NCI-H1105 (cell line): ENCODE measurements at places on chromosomes 2 and 18.

GRCh38 chr18:26225022-26225693 lies 1.1 kb upstream of the TAF4B start:
- DNase-seq = no peak

GRCh38 chr2:187360286-187360685 lies 87.8 kb downstream of the CALCRL start:
- DNase-seq = no peak

- DNase-seq = no peak
These were observed 97.2 kb upstream of the NXPH2 start for GRCh38 chr2:138877421-138877820.

GRCh38 chr2:106156305-106157296 lies 37.5 kb downstream of the UXS1 start:
- no peak for DNase-seq

DNA sequence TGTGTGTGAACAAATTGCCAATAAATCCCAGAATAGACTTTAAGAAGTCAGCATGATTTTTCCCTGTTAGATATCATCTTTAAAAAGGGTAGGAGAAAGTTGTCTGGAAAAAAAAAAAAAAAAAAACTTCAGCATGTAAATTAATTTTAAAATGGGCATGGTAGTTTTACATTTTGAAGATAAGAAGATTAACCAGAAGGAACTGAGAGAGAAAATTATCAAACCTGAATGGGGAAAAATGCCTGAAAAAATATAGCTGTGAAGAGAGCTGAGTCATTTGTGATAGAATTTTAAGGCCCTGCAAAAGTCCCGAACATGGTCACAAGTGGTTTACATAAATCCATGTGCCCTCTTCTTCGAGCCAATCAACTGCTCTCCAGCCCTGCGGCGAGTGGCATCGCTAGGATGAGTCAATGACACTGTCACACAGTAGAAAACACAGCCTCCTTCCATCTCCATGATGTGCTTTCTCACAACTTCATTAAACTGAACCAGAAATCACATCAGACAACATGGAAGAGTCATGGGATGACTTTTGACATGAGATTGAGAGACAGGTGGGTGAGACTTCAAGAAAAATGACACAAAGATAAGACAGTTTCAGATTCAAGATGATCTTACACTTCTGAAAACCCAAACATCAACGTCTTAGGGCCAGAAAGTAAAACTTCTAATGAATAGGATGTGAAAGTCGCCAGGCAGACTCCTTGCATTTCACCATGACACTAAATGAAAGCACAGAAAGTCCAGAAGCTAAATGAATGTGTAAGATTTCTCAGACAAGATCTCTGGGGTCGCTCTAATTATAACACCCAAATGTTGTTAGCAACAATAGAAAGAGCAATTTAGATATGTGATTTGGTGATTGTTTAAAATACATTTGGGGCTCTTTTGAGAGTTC lies 273.0 kb upstream of the ID2 start:
- no peak for DNase-seq

DNA sequence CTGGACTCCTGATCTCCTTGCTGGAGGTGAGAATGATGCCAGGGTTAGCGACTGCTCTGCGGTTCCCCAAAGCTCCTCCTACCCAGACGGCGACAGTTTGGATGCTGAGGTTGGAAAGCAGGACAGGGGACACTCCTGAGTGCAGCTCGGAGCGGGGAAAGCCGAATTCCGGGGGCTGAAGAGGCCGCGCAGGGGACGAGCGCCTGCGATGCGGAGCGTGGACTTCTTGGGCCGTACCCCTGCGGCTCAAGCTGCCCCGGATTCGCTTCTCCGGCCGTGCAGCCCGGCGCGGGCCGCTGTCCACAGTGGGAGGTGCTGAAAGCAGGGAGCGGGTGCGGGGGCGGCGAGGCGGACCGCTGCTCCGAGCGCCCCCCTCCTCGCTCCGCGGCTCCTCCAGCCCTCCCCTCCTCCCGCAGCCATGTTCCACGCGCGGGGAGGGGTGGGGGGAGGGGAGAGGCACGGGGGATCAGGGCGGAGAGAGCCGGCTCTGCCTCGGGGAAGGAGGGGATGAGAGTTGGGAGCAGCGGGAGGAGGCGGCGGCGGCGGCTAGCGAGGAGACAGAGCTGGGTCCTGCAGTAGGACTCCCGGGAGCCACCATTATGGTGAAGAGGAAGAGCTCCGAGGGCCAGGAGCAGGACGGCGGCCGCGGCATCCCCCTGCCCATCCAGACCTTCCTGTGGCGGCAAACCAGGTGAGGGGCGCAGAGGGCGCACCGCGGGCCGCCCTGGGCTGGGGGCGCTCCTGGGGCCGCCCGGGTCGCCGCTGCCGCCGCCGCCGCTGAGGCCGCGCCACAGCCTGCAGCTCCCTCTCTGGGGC lies at the start of gene UNC80:
Gene UNC80, plus strand, starts transcription at position 359 of the 816 bp plus-strand sequence. Its CDS starts 241 bp downstream, at position 600.
- DNase-seq = peak; percentile 38

DNA sequence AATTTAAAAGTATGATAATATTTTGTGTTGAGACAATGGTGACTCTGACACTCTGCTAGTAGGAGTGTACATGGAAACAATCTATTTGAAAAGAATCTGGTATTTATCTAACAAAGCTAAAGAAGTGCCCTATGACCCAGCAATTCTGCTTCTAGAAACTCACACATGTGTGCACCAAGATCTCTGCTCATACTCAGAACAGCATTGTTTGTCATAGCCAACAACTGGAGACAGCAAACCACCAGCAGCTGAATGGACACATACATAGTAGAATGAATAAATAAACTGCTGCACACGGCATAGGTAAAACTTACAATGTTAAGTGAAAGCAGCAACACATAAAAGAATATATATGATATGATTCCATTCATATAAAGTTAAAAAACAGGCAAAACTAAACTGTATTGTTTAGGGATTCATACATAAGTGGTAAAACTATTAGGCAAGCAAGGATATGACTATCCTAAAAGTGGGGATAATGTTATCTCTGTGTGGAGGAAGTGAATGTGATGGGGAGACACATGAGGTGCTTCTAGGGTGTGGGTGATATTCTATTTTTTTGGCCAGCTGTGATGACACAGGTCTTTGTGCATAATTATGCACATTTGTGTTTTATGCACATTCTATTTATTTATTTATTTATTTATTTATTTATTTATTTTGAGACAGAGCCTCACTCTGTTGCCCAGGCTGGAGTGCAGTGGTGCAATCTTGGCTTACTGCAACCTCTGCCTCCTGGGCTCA lies 71.1 kb downstream of the RFTN2 start:
- no peak for DNase-seq

GRCh38 chr2:6627316-6627715 lies 238.4 kb downstream of the CMPK2 start:
- no peak for DNase-seq

GRCh38 chr2:239846789-239847676 lies 178.1 kb downstream of the NDUFA10 start:
- DNase-seq = no peak

- no peak for DNase-seq
These were observed 24.7 kb upstream of the COLEC12 start for GRCh38 chr18:525036-525797.

DNA sequence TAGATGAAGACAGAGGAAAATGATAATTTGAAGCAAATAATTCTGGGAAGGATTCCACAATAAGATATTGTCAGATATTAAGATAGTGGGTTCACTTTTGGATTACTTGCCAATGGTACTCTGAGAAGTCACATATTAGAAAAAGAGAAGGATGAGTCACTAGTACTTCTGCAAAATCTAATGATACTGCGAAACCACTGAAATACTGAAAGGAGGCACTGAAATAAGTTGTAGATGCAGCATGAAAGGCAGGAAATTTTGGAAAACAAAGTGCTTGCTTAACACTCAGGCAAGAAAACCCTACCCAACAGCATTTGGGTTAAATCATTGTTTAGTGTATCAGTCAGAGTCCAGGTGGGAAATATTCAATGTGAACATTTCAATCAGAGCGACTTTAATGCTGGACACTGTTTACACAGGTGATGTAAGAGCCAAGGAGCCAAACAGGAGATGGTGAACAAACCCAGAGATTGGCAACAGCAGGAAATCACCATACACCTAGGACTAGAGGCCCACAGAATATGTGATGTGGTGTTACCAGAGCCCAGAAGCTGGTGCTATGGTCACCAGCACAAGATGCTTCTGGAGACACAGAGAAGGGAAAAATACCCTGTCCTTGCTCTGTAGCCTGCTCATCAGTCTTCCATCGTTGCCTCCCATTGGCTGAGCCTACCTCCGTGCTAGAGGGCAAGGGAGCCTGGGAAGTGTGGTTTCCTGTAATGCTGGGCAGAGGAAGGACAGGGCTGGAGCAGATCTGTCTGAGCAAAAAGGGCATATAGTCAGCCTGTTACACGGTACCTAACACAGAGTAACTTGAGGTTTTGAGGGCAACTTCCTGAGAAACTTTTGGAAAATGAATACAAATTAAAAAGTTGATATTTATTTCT lies 204.7 kb upstream of the ITGA4 start:
- DNase-seq = no peak

- no peak for DNase-seq
These were observed 121.9 kb downstream of the SMAD7 start for GRCh38 chr18:48828691-48829442.

DNA sequence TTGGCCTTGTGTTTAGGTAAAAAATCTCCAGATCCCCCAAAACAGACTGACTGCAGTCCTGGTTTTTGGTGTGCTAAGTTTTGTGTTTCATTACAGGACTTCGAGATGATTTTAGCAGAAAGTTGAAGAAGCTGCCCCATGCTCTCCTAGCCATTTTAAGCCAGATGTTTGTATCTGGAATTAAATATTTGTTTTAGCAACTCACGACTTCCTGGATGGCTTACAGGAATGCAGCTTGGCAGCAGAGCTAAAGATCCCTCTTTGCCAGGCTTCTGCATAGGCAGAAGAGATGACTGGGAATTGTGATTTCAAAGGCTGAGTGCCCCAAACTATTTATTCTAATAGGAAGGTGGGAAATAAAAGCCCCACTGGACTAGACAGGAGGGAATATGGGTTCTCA lies 31.1 kb downstream of the ONECUT2 start:
- no peak for DNase-seq
